GM20000 (cell line): ENCODE measurements at places on chromosomes 1 and 21.
A peak's percentile ranks its signal among the peaks of the same experiment; 100 is the strongest.

DNA sequence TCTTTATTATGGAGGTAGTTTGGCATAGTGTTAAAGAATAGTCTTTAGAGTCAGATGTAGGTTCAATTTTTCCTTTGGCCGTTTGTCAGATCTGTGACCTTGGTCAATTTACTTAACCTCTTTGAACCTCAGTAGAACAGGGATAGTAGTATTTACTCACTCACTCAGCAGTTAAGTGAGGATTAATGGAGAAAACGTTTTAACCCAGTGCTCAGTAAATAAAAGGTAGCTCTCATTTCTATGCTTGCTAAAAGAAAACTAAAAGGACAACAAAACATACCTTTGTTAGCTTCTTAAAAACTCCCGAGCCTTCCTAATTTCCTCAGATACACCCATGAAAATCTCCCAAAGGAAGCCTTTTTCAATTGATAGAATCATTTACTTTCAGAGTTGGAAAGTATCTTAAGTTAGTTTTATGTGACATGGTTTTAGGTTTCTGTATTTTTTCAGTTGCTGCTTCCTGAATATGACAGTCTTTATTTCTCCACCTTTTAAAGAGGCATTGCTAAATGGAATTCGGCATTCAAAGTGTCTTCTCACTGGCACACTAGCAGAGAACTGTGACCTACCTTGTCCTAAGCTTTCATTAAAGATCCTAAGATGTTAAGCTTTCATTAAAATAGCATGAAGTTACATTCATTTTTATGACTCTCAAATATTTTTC, 7.8 kb downstream of the ABCD3 start:
- DNase-seq, result no peak

- DNase-seq, result no peak
Observed at GRCh38 chr1:73576083-73576482, 621.9 kb downstream of the LRRIQ3 start.

GRCh38 chr21:20443558-20444155, 554.6 kb upstream of the NCAM2 start:
- no peak for DNase-seq

DNA sequence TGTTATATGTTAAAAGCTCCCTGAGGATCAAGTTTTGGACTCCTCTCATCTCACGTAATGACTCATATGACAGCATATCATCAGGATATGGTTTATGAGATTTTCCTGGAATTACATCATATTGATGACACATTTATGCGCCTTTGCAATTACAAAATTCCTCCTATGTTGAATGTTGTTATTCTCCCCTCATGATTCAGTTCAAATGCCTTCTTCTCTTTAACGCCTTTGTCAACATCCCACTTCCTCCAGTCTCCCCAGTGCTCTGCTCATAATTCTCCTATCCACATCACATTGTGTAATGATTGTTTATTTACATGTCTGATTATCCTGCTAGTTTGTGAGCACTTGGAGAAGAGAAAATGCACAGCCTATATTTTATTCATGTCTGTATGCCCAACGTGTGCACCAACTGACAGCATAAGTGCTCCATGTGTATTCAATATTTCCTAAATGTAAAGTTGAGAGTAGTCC, 80.9 kb upstream of the BACH1 start:
- no peak for DNase-seq

GRCh38 chr1:155591770-155592169, 18.2 kb upstream of the MSTO1 start:
- peak; percentile 35 for DNase-seq

GRCh38 chr1:151455966-151456365, 3.3 kb downstream of the POGZ start:
- no peak for DNase-seq

DNA sequence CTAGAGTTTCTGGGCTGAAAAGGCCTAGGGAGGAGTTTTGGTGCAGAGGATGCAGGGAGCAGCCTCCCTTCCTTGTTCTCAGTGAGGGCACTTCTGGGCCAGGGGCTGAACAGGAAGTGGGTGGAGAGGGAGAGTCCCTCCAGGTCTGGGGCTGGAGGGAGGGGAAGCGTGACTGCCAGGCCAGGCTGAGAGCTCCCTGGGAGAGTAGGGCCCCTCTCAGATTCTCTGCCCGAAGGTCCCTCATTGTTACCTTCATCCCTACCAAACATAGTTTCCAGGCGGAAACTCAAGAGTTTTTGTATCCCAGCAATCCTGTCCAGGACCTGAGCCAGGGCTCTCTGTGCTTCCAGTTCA, 36.8 kb downstream of the CITED4 start:
- peak; percentile 69 for DNase-seq

DNA sequence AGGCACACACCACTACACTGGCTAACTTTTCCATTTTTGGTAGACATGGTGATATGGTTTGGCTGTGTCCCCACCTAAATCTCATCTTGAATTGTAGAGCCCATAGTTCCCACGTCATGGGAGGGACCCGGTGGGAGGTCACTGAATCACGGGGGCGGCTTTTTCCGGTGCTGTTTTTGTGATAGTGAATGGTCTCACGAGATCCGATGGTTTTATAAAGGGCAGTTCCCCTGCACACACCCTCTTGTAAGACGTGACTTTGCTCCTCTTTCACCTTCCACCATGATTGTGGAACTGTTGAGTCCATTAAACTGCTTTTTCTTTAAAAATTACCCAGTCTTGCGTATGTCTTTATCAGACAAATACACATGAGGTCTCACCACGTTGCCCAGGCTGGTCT, 1.3 kb upstream of the FTCD start:
- no peak for DNase-seq

- peak; percentile 79 for DNase-seq
Observed at GRCh38 chr1:204398197-204399125, 13.2 kb downstream of the PPP1R15B start.

GRCh38 chr1:164682570-164682969, 123.6 kb downstream of the PBX1 start:
- DNase-seq, result no peak

DNA sequence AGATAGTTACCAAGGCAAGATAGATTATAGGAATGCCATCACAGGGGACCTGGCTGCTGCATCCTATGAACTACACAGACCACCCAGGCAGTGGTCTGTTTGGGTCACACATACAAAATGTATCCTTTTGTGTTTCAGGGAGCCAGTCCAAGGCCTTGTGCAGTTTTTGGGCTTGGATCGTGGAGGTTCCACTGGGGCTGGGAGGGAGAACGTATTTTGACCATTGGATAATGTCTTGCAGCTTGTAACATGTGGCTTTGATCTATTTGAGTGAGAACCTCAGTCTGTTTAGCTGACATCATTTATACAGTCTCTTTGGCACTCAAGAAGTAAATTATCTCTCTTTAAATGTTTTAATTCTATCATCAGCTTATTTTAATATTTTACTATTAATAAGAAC, 147.3 kb downstream of the DUSP10 start:
- no peak for DNase-seq

- no peak for DNase-seq
Observed at GRCh38 chr1:166691476-166691875, 147.8 kb upstream of the POGK start.

- DNase-seq, result no peak
Observed at GRCh38 chr1:35642471-35642955, 1.2 kb upstream of the PSMB2 start.

- no peak for DNase-seq
Observed at GRCh38 chr1:75099581-75099980, 34.6 kb upstream of the LHX8 start.

DNA sequence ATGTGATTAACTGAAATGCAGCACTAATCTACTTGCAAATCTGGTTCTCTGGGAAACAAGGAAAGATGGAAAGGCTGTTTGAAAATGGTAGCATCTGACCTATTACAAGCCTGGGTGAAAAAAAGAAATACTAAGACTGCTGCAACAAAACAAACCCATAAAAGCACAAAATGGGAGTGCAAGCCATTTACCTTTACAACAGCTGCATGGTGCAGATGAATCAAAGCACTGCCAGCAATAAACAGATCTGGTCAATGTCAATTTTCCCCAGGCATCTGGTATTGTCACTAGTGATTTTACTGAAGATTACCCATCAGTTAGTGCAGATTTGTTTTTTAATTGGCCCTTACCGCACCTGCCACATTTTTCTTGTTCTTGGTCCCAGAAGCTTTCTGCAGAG, 1341.7 kb downstream of the PLA2G4A start:
- DNase-seq, result no peak

- DNase-seq, result no peak
Observed at GRCh38 chr21:24939291-24939690, 668.0 kb downstream of the MRPL39 start.

DNA sequence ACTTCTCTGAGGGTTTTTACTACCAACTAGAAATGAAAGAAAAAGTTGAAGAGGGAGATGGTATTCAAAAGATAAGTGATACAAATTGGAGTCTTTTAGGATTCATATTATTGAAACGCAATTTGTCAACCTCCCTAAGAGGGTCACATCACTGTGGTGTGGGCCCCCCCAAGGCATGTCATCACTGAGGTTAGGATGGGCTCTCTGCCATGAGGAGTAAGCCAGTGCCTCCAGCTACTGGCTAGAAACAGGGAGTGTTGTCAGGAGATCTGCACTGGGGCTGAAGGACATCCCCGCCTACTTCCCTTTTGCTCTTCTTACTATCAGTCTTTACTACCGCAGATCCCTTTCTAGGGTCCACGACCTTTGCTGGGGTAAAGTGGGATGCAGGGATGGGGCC, 25.9 kb downstream of the ITSN1 start:
- DNase-seq, result no peak

- DNase-seq, result no peak
Observed at GRCh38 chr1:16983649-16984048, 3.2 kb upstream of the MFAP2 start.

GRCh38 chr1:43818691-43819090, 111.4 kb downstream of the ST3GAL3 start:
- DNase-seq, result no peak

GRCh38 chr1:96559707-96560596, 161.6 kb upstream of the PTBP2 start:
- DNase-seq, result no peak

DNA sequence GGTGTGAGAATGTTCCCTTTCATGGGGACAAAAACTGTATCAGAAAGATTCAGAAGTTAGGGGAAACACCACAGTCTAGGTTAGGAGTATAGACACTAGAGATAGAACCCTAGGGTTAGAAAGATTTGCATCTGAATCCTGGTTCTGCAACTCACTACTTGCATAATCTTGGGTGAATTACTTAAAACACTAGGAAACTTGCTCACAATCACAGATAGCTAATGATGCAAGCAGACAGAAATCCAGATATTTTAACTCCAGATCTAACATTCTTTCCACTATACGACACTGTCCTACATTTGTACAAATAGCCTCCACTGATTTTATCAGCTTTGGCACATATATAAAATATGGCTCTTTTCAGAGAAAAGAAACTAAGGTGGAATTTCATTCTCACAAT, 30.8 kb upstream of the GLIS1 start:
- DNase-seq, result no peak

DNA sequence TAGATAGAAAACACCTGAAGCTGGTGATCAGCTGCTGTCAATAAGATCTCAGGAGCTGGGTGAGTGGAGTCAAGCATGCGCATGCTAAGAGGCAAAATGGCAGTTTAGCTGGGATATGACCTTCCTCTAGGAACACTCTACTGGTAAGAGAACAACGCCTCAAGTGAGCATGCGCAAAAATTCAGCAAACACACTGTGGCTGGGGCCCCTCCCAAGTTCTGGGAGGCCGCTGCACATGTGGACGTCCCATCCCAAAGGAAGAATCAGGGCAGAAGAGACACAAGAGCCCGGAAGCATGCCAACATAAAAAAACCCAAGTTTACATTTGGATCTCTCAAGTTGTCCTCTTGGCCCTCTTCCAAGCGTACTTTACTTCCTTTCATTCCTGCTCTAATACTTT, 126.3 kb upstream of the F3 start:
- no peak for DNase-seq

- no peak for DNase-seq
Observed at GRCh38 chr1:93123201-93123783, 44.2 kb downstream of the MTF2 start.

GRCh38 chr1:46527474-46528296, 23.8 kb downstream of the KNCN start:
- peak; percentile 90 for DNase-seq

GRCh38 chr1:25706146-25707089, 89.8 kb downstream of the MAN1C1 start:
- no peak for DNase-seq

- DNase-seq, result no peak
Observed at GRCh38 chr1:116471241-116471640, 98.2 kb downstream of the ATP1A1 start.

GRCh38 chr1:44327679-44328491, 27.2 kb downstream of the ERI3 start:
- no peak for DNase-seq

- DNase-seq, result peak; percentile 69
Observed at GRCh38 chr1:228459091-228459993, 27.8 kb upstream of the RNF187 start.

DNA sequence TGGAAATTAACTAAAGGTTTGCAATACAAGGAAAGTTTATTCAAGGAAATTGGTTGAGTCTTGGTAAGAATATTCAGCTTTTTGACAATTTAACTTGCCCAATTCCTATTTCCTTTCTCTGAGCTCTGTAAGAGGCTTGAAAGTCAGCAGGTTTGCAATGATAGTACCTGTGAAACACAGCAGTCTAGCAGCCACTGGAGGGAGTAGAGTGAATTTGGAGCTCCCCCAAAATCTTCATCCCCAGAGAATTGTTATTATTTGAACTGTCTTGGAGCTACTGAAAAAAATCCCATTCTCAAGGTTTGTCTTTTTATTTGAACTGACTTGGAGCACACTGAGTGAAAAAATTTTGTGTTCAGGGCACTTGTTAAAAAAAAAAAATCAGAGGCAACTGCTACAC, 654.2 kb upstream of the PKN2 start:
- no peak for DNase-seq

DNA sequence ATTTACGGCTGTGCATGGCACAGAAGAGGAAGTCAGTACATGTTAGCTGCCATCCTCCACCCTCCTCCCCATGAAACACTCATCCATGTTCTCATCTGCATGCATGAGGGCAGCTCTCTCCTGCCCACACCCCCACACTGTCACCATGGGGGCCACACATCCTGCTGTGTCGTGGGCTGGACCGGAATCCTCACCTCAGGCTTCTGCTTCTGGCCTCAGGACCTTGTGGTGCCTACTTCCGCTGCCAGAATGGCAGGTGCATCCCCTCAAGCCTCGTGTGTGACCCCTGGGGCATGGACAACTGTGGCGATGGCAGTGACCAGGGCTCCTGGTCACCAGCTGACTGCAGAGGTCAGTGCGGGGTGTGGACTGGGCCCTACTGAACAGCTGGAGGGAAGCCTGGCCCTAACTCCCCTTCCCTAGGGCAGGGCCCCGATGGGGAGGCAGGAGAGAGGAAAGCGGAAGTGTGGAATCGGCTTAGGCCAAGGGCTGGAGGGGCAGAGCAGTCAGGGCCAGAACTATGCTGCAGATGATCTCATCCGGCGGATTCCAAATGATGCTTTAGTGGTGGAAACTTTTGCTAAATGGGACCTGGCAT, 3.8 kb downstream of the LDLRAD2 start:
- DNase-seq, result peak; percentile 49
